ENCODE measurements at places on chromosomes 3 and 15.
A peak's percentile ranks its signal among the peaks of the same experiment; 100 is the strongest.

- DNase-seq, result no peak
These were observed 19.8 kb upstream of the ACOX2 start for GRCh38 chr3:58556761-58557221.

DNA sequence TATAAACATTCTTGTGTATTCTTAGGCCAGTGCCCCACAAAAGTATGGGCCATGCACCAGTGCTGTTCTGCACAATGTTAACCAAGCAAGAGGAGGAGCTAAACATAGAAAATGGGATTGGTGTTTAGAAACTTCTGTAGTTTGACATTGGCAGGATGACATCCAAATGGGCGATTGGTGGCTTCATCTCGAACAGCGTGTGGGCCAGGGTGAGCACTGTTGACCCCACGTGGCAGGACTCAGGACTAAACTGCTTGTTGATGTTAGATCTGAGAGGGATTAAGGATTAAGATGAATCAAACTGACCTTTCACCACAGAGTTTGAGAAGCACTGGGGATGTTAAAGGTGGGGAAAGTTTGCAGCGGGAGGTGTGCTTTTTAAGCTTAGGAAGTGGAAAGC lies 31.9 kb downstream of the ZNF710 start:
- no peak for DNase-seq

- no peak for DNase-seq
These were observed 6.6 kb upstream of the MUC4 start for GRCh38 chr3:195818301-195818700.

DNA sequence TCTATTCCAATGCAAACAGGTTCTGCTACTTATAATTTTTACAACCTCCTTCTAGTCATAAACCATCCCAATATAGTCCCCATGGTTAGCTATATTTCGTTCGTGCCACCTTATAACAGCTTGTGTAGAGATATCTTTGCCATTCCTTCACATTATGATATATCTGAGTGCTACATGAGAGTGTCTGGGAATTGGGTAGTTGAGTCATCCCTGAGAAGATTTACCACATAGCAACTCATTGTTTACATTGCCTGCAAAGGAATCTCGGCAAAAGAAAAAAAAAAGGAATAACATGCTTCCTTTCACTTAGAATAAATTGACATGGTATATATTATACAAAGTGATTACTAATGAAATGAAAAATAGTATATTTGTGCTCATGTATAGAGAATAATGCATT lies 86.0 kb upstream of the VGLL3 start:
- DNase-seq, result no peak

DNA sequence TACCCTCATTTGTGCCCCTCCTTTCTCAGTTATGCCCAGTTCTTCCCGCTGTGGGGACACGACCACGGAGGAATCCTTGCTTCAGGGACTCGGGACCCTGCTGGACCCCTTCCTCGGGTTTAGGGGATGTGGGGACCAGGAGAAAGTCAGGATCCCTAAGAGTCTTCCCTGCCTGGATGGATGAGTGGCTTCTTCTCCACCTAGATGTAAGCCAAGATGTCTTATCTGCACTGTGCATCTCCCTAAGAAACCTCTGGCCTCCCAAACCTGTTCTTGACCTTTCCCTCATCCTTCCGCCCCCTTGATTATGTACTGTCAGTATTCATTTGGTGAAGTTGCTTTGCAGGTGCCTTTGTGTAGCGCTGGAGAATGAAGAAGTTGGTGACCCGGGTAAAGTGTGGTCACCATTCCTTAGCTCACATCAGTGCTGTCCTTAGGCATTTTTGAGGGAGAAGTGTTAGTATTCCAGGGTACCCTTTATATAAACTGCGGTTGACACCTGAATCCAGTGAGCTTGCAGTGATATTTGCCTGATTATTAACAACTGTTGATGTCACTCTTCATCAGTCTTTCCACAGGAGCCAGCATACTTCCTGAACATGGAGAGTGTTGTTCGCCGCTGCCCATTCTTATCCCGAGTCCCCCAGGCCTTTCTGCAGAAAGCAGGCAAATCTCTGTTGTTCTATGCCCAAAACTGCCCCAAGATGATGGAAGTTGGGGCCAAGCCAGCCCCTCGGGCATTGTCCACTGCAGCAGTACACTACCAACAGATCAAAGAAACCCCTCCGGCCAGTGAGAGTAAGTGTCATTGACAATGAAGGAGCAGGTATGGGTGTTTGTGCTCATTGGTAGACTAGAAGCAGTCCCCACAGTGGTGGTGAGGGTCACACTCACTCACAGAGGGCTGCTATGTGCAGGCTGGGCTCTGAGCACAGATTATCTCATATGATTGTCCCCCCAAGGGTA lies 966 bp downstream of the ALAS1 start:
- no peak for DNase-seq

GRCh38 chr3:107272885-107273284 lies 104.4 kb upstream of the CCDC54 start:
- DNase-seq, result no peak

- no peak for DNase-seq
These were observed 3.2 kb downstream of the ZDHHC19 start for GRCh38 chr3:196207833-196208607.

DNA sequence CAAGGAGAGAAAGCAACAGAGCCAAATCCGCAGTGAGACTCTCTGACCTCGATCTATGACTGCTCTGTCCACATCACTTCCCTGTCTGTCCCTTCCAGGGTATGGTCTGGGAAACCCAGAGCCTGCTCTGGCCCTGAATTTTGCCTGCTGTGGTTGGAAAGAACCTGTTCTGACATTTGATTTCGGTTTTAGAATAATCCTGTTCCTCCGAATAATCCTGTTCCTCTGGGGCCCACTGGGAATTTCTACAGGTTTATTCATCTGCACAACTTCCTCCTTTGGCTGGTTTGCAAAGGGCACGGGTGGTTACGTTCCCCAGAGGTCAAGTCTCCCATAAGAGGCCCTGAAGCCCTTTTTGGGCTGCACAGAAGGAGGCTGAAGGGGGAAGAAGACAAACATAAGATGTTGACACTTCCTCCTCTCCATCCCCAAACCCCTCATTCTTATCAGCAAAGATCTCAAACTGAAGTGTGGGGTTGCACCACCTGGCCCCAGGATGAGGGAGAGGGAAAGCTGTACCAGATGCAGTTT lies 10.6 kb downstream of the LAMP3 start:
- no peak for DNase-seq

GRCh38 chr15:42273900-42274701 lies 868 bp upstream of the TMEM87A start:
- DNase-seq, result peak; percentile 60

GRCh38 chr3:64223791-64224745 lies 1.2 kb downstream of the PRICKLE2 start:
- peak; percentile 44 for DNase-seq

DNA sequence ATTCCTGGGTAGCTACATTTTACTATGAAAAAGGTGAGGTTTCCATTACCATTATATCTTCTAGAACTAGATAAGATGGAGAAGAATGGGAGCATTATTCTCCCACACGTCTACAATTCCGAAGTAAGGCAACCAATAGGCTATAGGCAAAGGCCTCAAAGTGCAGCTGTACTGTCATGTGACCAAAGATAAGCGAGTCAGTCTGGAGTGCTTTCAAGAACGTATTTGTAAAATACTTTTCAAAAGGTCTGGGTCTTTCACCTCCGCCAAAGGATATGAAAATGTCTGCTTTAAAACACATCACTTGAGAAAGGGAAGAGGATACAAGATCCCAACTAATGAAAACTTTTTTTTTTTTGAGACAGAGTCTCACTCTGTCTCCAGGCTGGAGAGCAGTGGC lies 9.9 kb downstream of the CCPG1 start:
- DNase-seq, result no peak

GRCh38 chr3:59609657-59610348 lies 560.0 kb upstream of the CFAP20DC start:
- no peak for DNase-seq

GRCh38 chr3:119211803-119212202 lies 28.9 kb downstream of the B4GALT4 start:
- DNase-seq, result no peak

DNA sequence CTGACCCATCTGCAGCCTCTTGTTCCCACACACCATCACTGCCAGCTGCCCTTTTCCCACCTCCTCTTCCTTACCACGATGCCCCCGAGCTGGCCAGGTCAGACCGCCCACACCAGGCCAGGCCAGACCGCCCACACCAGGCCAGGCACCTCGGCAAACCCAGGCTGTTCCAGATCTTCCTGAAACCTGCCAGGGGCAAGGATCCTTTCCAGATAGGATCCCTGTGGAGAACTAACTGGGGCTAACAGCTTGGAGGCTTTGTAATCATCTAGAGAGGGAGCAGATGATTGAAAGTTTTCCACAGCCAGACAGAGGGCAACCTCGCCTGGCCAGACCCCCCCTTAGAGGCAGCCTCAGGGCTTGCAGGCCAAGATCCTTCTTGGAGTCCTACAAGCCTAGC lies 287.3 kb upstream of the TLE3 start:
- no peak for DNase-seq

GRCh38 chr3:150733373-150733935 lies 29.5 kb downstream of the SIAH2 start:
- DNase-seq, result no peak

- DNase-seq, result no peak
These were observed 94.7 kb upstream of the TGFBR2 start for GRCh38 chr3:30511524-30512251.

DNA sequence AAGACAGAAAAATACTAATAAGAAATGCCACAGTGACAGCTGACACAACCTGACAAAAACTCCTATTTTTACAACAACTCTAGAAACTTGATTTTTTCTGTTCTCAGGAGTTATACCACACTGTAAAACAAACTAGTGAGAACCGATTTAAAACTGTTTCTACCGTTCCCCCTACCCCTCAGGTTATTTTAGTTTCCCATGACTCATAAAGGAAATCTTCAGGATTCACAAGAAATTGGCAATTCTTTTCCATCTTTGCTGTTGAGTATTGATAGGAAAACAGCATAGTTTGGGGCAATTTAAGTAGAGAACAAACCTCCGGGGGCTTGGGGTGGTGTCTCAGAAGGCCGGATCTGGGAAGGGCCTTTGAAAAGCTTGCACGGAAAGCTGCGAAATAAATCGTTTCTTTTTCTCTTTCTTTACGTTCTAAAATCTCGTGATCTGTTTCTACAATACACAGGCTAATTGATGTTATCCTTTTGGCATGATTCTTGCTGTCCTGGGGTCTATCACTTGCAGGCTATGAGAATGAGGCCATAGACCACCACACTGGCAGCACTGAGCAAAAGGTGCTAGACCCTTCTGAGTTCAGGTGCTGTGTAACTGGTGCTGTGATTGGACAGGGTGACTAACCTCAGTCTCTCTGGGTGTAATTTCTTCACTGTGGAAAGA lies 89.3 kb downstream of the LPP start:
- DNase-seq, result no peak

All from C1 segment of cervical spinal cord (tissue), 14 donors.